ENCODE measurements at places on chromosomes 7 and 10.

- DNase-seq, result no peak
Measured at GRCh38 chr7:19575909-19576557, 132.8 kb downstream of the POLR1F start.

GRCh38 chr10:84352251-84352842, 24.0 kb downstream of the CCSER2 start:
- DNase-seq, result peak; percentile 36

DNA sequence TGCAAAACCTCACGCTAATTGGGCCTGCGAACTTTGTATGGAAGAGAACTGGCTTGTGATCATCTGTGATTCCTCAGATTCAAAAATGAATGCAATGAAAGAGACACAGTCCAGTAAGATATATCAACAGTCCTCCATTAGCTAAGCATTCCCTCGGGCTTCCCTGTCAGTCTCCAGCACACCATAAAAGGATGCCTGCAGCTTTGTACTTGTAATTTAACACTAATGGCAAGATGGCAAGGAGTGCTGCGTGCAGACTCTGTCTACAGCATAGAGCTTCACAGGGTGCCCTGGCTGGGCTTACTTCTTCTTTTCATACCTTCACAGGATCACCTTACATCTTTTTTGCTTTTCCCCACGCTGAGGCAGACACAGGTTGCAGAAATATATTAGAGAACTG, 200.0 kb downstream of the GFRA1 start:
- DNase-seq, result no peak

DNA sequence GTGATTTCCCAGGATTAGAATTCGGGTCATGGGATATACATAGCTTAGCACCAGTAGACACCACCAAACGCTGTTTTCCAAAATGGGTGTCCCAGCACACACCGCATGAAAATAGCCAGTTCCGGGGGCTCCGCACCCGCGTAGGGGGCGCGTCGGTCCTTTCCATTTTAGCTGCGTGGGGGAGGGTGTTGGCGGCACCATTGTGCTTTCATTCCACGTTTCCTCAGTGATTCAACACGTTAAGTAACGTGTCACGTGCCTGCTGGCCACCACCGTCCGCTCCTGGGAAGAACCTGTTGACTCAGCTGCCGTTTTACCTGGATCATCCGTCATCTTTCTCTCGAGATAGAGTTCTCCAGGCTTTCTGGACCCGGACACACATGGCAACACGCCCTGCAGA, 25.6 kb upstream of the ADGRA1 start:
- DNase-seq, result no peak

GRCh38 chr10:6950133-6950532, 370.1 kb upstream of the PRKCQ start:
- DNase-seq, result no peak

GRCh38 chr10:36026656-36027390, 384.7 kb upstream of the FZD8 start:
- DNase-seq, result no peak

DNA sequence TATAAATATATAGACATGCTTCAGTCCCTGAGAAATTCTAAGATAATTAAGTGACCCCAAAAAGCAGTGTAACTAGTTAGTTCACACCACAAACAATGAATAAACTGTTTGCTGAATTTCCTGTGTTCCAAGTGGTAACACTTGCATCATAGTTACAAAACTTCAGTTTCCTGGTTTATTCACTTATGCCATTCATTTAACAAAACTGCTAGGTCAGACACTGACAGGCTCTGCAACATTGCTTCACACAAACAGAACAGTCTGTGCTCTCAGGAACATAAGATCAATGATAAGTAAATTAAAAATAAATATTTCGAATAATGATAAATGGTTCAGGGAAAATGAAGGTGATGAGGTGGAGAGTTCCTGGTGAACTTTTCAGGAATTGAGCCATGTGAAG, 133.3 kb upstream of the NAMPT start:
- DNase-seq, result no peak

DNA sequence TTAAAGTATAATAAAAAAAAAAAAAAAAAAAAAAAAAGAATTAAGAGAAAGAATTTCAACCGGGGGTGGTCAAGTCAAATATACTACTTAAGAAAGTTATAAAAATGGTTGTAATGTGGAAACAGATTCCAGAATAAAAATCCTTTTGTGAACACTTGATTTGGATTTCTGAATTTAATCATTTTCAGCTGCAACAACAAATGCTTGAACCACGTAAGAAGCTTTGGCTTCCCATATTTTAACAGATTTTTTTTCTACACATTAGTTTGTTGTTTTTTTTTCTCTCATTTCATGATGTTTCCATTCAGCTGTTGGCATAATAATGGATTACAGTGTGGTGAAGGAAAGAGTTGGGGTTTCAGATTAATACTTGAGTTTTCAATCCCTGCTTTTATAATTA, 137.3 kb upstream of the AGR3 start:
- no peak for DNase-seq

- DNase-seq, result no peak
Measured at GRCh38 chr10:3427347-3427746, 254.8 kb upstream of the PITRM1 start.
